ENCODE measurements at places on chromosomes 4 and X.

DNA sequence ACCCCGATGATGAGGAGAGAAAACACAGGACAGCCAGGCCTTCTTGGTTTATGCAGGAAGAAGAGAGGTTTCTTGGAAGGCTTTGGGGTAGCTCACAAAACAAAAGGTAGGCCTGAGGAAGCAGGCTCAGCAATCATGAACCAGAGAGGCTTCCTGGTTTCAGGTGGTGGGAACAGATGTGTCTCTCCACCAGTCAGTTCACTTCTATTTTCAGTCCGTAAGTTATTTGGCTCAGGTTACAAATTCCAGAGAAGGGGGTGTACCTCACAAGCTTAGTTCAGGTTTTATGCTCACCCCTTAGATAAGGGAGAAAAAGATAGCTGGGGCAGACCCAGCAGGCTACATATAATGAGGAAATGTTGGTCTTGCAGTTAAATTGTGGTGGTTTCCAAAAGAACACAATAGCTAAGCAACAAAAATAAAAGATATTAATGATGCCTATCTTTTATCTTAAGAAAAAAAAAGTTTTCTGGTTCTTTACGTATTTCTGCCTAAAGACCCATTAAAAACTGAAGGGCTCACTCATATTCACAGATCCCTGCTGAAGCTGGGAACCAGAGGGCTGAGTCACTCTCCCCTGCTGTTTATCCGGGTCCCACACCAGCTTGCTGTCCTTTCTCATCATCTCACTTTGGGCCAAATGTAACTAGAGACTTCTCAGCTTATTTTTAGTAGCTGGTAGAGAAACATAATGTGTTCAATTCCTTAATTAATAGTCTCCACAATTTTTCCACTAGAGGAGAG is 177.0 kb downstream of the CAMK2D start:
- H3K4me1 ChIP-seq = peaks cover 13% of the 10 kb centered on the region
- DNase-seq = peak; percentile 80
- H3K4me3 ChIP-seq = no peak overlapping the region
- no peaks in the 10 kb centered on the region for H3K36me3 ChIP-seq
- peak overlapping the region; percentile 45 for H3K27ac ChIP-seq
- H3K27me3 ChIP-seq = no peaks in the 10 kb centered on the region

- no peak overlapping the region for H3K27ac ChIP-seq
- DNase-seq = no peak
- H3K4me1 ChIP-seq = peaks cover 41% of the 10 kb centered on the region
- H3K36me3 ChIP-seq = no peaks in the 10 kb centered on the region
- no peaks in the 10 kb centered on the region for H3K27me3 ChIP-seq
These were observed 39.9 kb downstream of the APBB2 start for GRCh38 chr4:41174444-41174843.

GRCh38 chrX:15834827-15835595 is 19.6 kb downstream of the AP1S2 start:
- no peak overlapping the region for H3K4me3 ChIP-seq
- H3K27ac ChIP-seq = no peak overlapping the region
- H3K4me1 ChIP-seq = no peaks in the 10 kb centered on the region
- no peaks in the 10 kb centered on the region for H3K27me3 ChIP-seq
- DNase-seq = peak; percentile 47

GRCh38 chrX:121307449-121307848 is 260.0 kb downstream of the GLUD2 start:
- H3K4me3 ChIP-seq = no peak overlapping the region
- no peaks in the 10 kb centered on the region for H3K36me3 ChIP-seq
- H3K4me1 ChIP-seq = no peaks in the 10 kb centered on the region
- DNase-seq = peak; percentile 35
- H3K27ac ChIP-seq = no peak overlapping the region
- H3K27me3 ChIP-seq = no peaks in the 10 kb centered on the region

- H3K27ac ChIP-seq = no peak overlapping the region
- H3K27me3 ChIP-seq = no peaks in the 10 kb centered on the region
- H3K4me1 ChIP-seq = no peaks in the 10 kb centered on the region
- no peak for DNase-seq
These were observed 69.8 kb downstream of the ZNF182 start for GRCh38 chrX:47933946-47934345.

Measured in astrocyte (in vitro differentiated cells and primary cell).